CD4-positive, alpha-beta T cell (primary cell): ENCODE measurements at places on chromosomes 11 and 22.

DNA sequence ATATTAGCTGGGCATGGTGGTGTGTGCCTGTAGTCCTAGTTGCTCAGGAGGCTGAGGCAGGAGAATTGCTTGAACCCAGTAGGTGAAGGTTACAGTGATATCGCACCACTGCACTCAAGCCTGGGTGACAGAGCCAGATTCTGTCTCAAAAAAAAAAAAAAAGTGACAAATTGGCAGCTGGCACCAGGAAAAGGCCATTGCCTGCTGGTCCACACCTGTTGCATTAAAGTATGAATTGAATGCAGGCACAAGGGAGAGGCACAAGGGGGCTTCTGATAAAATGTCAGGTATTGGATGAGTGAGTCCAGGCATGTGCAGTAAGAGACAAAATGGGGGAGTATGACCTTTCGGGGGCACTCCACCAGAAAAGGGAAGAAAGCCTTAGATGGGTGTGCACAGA, 28.2 kb downstream of the ZNF70 start:
- DNase-seq, result no peak

- no peak for DNase-seq
Observed at GRCh38 chr22:36724836-36725235, 21.3 kb upstream of the CACNG2 start.

- DNase-seq, result peak; percentile 78
Observed at GRCh38 chr11:48001438-48002021, 21.2 kb downstream of the PTPRJ start.

DNA sequence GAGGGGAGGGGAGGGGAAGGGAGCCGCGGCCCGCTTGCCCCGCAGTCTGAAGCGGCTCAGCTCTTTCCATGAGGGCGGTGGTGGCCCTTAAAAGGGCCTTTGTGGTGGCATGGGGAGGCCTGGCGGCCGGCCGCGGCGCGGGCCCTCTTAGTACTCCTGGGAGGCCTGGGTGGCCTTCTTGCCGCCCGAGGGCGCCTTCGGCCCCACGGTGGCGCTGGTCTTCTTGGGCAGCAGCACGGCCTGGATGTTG, 6.9 kb downstream of the DPAGT1 start:
- DNase-seq, result peak; percentile 43

- no peak for DNase-seq
Observed at GRCh38 chr11:36362902-36363301, 66.8 kb downstream of the PRR5L start.

GRCh38 chr22:40432157-40432556, 61.8 kb downstream of the SGSM3 start:
- DNase-seq, result no peak
